Prostate gland (tissue), 2 donors: ENCODE measurements at places on chromosomes 2 and 18. TPM values are rescaled to one million over a fixed set of nuclear protein-coding genes. Genes with fewer than 3 reads are reported as not detected.

DNA sequence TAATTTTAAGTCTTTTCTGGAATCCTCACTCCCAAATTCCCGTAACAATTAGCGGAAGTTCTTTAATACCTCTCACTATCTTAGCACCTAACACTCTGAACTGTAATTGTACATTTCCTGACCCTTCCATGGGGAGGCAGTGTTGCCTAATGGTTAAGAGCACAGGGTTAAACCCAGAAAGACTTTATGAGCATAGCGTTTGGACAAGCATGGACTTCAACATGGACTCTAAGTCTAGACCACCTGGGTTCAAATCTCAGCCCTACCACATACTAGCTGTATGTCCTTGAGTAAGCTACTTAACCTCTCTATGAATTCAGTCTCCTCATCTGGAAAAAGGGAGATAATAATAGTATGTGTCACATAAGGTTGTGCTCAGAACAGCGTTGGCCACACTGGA, 13.0 kb downstream of the ANTXR1 start:
- no peaks in the 10 kb centered on the region for H3K4me1 ChIP-seq
- peak; percentile 32 for DNase-seq
- no peaks in the 10 kb centered on the region for H3K27me3 ChIP-seq
- H3K4me3 ChIP-seq: no peak overlapping the region
- H3K36me3 ChIP-seq: no peaks in the 10 kb centered on the region

GRCh38 chr2:162295009-162295408, 23.5 kb downstream of the IFIH1 start:
- no peak for DNase-seq
- H3K36me3 ChIP-seq: no peaks in the 10 kb centered on the region
- no peaks in the 10 kb centered on the region for H3K27me3 ChIP-seq
- H3K4me3 ChIP-seq: no peak overlapping the region
- H3K4me1 ChIP-seq: no peaks in the 10 kb centered on the region

The CELF4 gene
- total RNA-seq: 7.8 TPM

The GCFC2 gene
- total RNA-seq: 38.9 TPM

The DAW1 gene
- total RNA-seq: 3.0 TPM
